Left colon (tissue), 2 donors: ENCODE measurements at places on chromosomes 7 and 10. TPM values are rescaled to one million over a fixed set of nuclear protein-coding genes. Genes with fewer than 3 reads are reported as not detected.

Gene GJD4
- not detected for total RNA-seq

Gene ZNF316
- total RNA-seq, result 21.1 TPM

Gene VSTM4
- total RNA-seq, result 1.4 TPM

Gene TMEM270
- not detected for total RNA-seq

Gene SPDYE6
- total RNA-seq, result not detected

Gene THSD7A
- total RNA-seq, result 1.7 TPM

Gene INMT
- total RNA-seq, result 6.4 TPM

Gene PON1
- not detected for total RNA-seq

Gene SUPV3L1
- total RNA-seq, result 30.1 TPM

Gene TMEM225B
- not detected for total RNA-seq

Gene GIMAP4
- total RNA-seq, result 8.4 TPM

Gene TAS2R41
- not detected for total RNA-seq

Gene ADAP1
- total RNA-seq, result 166 TPM

Gene WAPL
- 33.6 TPM for total RNA-seq

Gene KLF14
- not detected for total RNA-seq

Gene PLCE1
- total RNA-seq, result 57.6 TPM

Gene SFMBT2
- total RNA-seq, result 7.5 TPM

Gene GRM3
- total RNA-seq, result not detected

Gene TAC1
- 0.24 TPM for total RNA-seq

Gene ELAPOR2
- total RNA-seq, result 12.7 TPM

Gene SPDYE11
- total RNA-seq, result not detected

Gene OR6B1
- total RNA-seq, result not detected

Gene RHOBTB1
- 4.3 TPM for total RNA-seq

Gene SLC13A1
- total RNA-seq, result 2.6 TPM

Gene SFTPA1
- not detected for total RNA-seq

Gene BAMBI
- total RNA-seq, result 12.7 TPM

Gene GPR15LG
- 621 TPM for total RNA-seq

Gene ITPRID1
- total RNA-seq, result 2.6 TPM

Gene KCTD7
- total RNA-seq, result 8.6 TPM

Gene SLC39A12
- total RNA-seq, result not detected

Gene ASAH2
- total RNA-seq, result 2.2 TPM

Gene DOCK1
- total RNA-seq, result 65.8 TPM

Gene POMZP3
- total RNA-seq, result 6.4 TPM

Gene CALN1
- not detected for total RNA-seq

Gene RELN
- total RNA-seq, result 1.5 TPM

Gene UBE2D1
- 22.2 TPM for total RNA-seq
